Nephron progenitor cell (in vitro differentiated cells): ENCODE measurements at places on chromosomes 12 and 14.

DNA sequence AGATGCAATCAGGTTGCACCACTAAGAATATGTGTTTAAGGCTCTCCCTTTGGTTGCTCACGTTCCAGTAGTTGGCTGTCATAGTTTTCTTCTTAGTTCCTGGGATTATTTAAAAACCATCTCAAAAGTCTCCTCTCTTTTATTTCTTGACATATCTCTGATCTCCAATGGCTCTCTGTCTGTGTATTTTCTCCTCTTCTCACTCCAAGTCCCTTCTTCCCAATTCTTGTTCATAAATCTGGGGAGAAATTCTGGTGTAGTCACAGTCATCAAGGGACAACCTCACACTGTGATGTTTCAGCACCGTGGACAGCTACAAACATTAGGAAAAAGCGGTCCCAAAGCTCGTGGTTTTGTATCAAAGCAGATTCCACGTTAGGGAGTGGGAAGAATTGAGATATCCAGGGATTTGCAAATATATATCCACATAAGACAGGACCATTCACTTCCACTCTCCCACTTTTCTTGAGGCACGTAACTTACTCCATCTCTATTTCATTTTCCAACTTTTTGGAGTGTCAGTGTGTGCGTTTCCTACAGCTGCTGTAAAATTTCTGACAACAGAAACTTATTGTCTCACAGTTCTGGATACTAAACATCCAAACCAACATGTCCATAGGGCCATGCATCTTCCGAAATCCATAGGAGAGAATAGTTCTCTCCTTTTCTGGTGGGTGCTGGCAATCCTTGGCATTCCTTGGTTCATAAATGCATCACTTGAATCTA, 80.6 kb upstream of the TMEM233 start:
- peak; percentile 70 for DNase-seq
- H3K4me3 ChIP-seq, result no peak overlapping the region
- peaks cover 14% of the 10 kb centered on the region for H3K27me3 ChIP-seq
- H3K27ac ChIP-seq, result no peak overlapping the region
- H3K36me3 ChIP-seq, result no peaks in the 10 kb centered on the region

- H3K27ac ChIP-seq, result no peak overlapping the region
- no peak for DNase-seq
Observed at GRCh38 chr12:50467439-50467838, 37.3 kb upstream of the DIP2B start.

- H3K27ac ChIP-seq, result peak overlapping the region; percentile 60
- no peaks in the 10 kb centered on the region for H3K27me3 ChIP-seq
- no peak overlapping the region for H3K4me3 ChIP-seq
- H3K4me1 ChIP-seq, result no peaks in the 10 kb centered on the region
- no peak for DNase-seq
- H3K36me3 ChIP-seq, result peaks cover 44% of the 10 kb centered on the region
Observed at GRCh38 chr14:52455291-52456088, 96.8 kb downstream of the TXNDC16 start.

DNA sequence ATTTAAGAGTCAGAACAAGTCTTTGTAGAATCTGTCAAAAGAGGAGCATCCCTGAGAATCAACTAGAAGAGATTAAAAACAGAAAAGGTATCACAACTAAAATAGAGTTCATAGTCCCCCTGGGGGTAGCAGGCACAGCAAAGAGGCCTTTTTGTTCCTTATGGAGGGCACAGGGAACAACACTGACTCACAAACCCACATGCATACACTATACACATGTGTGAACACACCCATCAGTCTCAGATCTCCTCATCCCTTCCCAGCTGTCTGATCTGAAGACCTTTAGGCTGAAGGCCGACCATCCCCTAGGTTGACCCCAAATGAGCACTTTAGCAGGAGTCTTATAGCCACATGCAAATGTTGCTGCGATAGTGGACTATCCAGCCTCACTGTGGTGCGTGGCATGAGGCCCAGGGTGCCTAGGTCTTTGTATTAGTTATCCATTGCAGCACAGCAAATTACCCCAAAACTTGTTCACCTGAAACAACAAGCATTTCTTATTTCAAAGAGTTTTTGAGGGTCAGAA, 236.7 kb upstream of the EGLN3 start:
- no peaks in the 10 kb centered on the region for H3K36me3 ChIP-seq
- peaks cover 3% of the 10 kb centered on the region for H3K27me3 ChIP-seq
- H3K4me3 ChIP-seq, result no peak overlapping the region
- DNase-seq, result no peak
- H3K27ac ChIP-seq, result no peak overlapping the region

DNA sequence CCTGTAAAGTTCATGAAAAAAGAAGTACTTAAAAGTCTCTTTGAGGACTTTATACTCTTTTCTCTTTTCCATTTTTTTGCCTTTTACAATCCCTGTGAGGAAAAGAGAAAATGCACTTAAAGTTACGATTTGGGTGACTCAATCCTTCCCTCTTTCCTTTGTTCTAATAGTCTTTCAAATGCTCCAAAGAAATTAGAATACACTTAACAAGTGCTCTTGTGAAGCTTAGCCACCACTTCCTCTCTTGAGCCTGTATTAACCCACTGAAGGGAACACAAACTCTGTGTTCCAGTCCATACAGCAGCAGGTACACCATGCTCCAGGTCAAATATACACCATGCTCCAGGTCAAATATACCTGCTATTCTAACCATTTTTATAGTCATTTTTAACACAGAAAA, 581.1 kb upstream of the MGAT4C start:
- no peaks in the 10 kb centered on the region for H3K27me3 ChIP-seq
- peaks cover 5% of the 10 kb centered on the region for H3K4me1 ChIP-seq
- no peak overlapping the region for H3K27ac ChIP-seq
- DNase-seq, result no peak
- H3K4me3 ChIP-seq, result no peak overlapping the region

DNA sequence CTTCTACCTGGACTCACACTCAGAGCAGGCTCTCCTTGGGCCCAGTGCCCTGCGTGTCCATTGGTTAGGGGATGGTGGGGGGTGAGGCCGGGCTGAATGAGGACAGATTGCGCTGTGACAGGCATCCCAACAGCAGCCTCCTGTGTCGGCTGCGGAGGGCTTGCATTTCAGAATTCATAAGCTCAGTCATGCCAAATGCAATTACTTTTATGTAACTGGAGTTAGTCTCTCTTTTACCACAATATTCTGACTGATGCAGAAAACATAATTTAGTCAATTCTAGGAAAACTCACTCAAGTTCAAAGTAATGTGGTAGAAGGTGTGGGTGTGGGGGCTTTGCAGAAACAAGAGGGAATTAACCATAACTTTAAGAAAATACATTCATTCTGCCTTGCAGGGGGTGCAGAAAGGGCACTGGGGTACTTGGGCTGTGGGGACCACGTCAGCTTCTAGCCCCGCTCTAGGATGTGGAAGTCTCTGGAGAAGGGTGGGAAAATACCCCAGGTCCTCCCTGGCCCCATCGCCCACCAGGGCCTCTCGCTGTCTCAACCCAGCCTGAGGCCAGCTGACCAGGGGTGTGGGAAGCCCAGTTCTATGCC, 257.7 kb downstream of the ADGRD1 start:
- H3K27ac ChIP-seq, result no peak overlapping the region
- no peak overlapping the region for H3K4me3 ChIP-seq
- H3K27me3 ChIP-seq, result peaks cover 8% of the 10 kb centered on the region
